AG04449 (cell line): ENCODE measurements at places on chromosomes 2 and 18.

- no peak for DNase-seq
Measured at GRCh38 chr18:59345556-59345955, 13.5 kb downstream of the LMAN1 start.

DNA sequence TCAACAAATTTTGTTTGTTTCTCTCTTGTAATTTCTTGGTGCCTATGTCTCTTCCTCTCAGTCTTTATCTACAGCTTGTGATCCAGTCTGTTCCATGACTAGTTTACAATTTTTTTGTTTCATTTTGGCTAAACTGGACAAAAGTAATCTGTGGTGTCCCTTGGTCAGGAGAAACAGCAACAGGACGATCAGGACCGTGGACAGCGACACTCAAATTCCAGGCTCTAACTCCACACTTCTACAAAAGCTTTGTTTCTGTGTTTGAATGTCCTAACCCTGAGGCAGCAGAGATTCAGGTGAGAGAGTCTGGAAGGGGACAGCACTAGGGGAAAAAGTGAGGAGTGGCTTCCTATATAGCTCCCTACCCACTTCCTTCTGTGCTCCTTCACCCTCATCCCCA, 593.3 kb upstream of the FANCL start:
- peak; percentile 2 for DNase-seq

GRCh38 chr18:8389391-8390340, 219.6 kb upstream of the RAB12 start:
- peak; percentile 17 for DNase-seq

DNA sequence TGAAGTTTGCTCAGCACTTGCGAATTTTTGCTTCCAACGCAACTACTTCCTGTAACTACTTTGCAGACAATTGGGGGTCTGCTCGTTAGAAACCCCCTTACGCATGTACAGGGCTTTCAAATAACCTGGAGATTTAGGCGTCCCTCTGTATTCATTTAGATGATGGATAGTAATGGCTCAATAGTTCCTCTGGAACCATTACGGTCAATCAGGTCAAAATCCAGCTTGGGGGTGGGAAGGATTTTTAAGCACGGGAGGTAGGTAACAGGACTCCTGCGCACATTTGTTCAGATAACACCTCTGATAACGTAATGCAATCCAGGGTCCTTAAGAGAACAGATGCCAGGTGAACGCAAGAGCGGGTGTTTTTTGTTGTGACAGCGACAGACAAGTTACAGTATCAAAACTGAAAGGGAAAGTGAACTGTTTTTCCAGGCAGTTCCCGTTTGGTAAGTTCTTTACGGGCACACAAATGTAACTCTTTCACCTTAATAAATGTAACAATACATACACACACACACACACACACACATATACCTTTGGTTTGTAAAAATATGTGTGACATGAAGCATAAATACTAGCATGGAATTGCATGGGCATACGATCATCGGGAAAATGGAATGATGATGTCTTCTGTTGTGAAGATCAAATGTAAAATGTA, 3.8 kb upstream of the OSR1 start:
- no peak for DNase-seq

GRCh38 chr2:237309416-237309815, 104.5 kb downstream of the COL6A3 start:
- no peak for DNase-seq

GRCh38 chr2:138424436-138425140, 77.0 kb upstream of the SPOPL start:
- DNase-seq, result no peak

DNA sequence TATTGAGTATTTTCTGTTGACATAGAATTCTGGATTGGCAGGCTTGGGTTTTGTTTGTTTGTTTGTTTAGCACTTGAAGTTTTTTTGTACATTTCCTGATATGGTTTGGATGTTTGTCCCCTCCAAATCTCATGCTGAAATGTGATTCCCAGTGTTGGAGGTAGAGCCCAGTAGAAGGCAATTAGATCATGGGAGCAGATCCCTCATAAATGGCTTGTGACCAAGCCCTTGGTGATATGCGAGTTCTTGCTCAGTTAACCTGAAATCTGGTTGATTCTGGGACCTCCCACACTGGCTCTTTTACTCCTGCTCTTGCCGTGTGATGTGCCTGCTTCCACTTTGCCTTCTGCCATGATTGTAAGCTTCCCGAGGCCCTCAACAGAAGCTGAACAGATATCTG, 98.0 kb downstream of the PTPN4 start:
- no peak for DNase-seq

DNA sequence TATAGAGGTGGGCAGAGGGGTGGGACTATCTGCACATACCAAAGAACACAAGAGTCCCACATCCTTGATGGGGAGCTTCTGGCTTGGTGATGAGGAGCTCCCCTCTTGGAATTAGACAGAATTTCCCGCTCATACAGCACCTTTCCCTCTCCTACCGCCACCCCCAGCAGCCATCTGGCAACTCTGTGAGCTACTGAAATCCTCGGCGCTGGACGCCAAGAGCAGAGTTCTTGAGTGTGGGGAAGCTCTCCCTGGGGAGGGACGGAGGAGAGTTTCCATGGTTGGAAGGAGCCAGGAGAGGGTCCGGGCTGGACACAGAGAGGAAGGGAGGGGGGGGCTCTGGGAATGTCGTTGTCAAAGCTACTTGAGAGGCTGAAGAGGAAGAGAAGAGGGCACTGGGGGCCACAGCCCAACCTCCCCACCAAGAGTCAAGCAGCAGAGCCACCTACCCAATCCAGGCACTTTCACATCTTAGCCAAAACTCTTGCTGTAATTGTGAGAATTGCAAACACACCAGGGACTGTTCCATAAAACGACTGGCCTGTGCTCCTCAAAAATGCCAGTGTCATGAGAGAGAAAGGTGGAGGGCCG, 89.4 kb upstream of the MCFD2 start:
- no peak for DNase-seq

GRCh38 chr2:151922845-151923666, 94.8 kb upstream of the ARL5A start:
- DNase-seq, result no peak

DNA sequence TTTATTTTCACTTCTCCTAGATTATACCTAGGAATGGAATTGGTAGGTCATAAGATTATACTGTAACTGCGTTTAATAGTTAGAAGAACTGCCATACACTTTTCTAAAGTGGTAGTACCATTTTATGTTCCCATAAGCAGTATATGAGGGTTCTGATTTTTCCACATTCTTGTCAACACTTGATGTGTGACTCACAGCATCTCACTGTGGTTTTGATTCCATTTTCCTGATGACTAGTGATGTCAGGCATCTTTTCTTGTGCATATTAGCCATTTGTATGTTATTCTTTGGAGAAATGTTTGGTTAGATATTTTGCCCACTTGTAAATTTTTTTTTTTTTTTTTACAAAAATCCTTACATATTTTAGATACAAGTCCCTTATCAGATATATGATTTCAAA, 2.3 kb downstream of the DCAF17 start:
- DNase-seq, result peak; percentile 72

GRCh38 chr2:221655300-221655699, 83.2 kb upstream of the EPHA4 start:
- DNase-seq, result no peak

DNA sequence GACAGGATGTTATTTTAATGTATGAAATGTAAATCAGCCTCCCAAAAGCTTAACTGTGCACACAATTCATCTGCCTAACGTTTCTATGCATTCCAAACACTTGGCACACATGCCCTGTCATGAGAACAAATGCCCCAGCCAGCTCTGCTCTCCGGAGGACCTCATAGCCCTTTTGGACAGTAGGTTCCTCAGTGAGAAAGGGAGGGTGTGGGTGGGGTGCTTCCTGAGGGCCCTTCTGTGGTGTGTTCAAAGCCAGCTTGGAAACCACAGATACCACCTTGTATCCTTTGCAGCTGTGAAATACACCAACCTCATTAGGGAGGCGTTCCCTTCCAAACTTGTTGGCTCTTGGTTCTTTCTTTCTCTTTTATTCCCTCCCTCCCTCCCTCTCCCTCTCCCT, 102.2 kb upstream of the ASB18 start:
- no peak for DNase-seq

- no peak for DNase-seq
Measured at GRCh38 chr2:67883316-67884087, 179.3 kb downstream of the C1D start.

DNA sequence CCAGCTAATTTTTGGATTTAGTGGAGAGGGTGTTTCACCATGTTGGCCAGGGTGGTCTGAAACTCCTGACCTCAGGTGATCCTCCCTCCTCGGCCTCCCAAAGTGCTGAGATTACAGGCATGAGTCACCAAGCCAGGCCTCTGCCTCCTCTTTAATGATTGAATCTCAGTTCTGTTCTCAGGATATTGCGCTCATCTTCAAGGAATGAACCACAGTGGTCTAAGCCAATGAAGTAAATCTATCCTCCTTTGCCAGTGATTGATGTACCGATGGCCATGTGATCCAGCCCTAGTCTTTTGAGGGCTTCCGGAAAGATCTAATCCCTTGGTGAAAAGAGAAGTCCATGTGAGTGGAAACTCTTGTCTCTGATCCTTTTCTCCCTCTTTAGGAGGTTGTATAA, 48.6 kb downstream of the POLE4 start:
- DNase-seq, result no peak

GRCh38 chr18:6604573-6604941, 125.0 kb upstream of the ARHGAP28 start:
- DNase-seq, result no peak

- no peak for DNase-seq
Measured at GRCh38 chr2:82062463-82062862, 1757.9 kb upstream of the LRRTM1 start.

DNA sequence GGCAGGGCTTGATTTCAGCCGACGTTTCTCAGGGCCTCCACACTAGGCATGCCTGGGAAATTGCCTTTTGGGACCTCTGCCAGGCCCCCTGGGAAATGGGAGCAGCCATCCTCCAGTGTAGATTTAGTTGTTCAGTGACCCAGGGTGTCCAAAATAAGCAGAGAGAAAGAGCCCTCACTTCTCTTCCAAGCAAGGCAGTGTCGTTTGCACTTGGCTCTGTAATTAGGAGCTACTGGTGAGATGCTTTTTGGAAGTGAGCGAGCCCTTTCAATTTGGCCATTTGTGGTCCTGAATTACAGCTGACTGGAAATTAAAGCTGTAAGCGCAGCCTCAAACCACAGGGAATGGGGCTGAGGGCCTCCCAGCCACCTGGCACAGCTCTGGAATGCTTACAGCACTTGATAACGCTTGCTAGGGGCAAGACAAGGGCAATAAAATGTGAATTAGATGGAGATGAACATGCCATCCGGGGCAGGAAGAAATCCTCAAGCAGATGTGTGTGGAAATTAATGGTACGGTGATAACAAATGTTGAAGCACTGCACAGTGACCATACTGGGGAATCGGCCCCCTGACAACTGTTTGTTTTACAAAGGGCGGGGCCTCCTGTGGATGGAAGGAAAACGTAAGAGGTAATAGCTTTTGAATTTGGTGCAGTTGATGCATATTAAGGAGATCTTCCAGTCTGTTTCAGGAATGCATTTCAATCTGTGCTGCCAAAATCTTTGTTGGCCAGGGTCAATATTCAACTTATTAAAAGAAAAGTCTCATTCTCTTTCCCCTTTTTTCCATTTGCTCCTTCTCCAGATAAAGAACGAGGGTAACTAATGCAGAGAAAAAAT, 173.1 kb downstream of the UXS1 start:
- DNase-seq, result no peak

DNA sequence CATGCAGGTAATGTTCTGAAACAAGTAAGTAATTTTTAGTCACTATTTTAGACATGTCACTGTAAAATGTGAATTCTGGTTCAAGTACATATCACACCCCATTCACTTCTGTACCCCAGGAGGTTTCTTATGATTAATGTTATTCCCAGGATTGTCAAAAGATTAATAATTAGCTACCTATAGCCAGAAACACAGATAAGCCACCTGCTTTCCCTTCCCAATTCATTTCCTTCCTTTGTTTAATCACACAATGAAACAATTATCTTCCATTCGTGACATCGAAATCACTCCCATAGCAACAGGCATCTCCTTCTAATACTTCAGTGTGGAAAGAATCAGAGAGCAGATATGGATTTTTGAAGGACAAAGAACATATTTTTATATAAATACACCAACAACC, 1650.3 kb upstream of the CELF4 start:
- no peak for DNase-seq

DNA sequence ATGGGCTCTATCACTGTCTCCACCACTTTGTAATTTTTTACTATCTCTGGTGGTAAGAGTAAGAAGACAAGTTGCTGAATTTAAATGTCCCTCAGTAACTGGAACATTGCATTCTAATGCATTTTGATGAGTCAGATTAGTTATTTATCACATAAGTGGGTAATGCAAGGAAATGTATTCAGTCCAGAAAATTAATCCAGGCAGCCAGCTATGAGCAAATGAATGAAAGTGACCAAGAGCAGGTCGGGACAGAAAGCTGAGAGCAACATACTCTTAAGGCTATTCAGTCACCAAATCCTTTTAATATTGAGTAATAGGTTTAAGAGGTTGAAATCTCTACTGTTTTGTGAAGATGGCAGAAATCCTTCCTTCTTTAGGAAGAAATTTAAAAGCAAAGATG, 265.5 kb upstream of the PARD3B start:
- no peak for DNase-seq

DNA sequence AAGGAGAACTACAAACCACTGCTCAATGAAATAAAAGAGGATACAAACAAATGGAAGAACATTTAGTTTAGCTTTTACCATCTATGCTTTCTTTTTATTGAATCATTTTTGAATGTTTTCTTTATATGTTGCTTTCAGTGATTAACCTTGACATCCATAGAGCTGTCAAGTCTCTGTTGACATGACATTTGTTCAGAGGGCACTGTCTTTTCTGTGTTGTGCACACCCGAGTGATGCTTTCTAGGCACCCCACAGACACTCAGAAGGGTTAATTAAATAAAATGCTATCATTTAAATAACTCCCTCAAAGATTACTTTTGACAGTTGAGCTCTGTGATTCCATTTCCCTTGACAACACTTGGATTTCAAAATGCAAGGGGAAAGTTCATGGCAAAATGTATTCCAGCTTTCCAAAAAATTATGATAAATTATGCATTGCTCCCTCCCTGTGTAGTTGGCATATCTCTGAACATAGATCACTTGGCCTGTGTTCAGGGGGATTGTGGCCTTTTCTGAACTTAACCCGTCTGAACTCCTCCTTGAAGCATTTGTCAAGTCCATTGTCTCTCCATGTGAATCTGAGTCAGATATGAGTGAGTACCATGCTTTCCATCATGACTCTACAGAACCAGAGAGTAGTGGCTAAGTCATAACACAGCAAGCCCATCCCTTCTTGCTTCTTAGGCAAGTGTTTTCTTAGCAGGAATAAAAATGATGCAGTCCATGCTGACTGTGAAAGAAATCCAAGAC, 372.6 kb downstream of the RPRM start:
- no peak for DNase-seq
